Thyroid gland (tissue), 4 donors: ENCODE measurements at places on chromosomes 2 and 18. TPM values are rescaled to one million over a fixed set of nuclear protein-coding genes. Genes with fewer than 3 reads are reported as not detected.

Gene PDE1A
- 75.7 TPM for total RNA-seq

- no peaks in the 10 kb centered on the region for H3K27me3 ChIP-seq
- no peak overlapping the region for H3K27ac ChIP-seq
- peaks cover 7% of the 10 kb centered on the region for H3K4me1 ChIP-seq
Measured at GRCh38 chr2:176755537-176756135, 457.0 kb upstream of the HNRNPA3 start.

Gene TRABD2A
- total RNA-seq: 1.9 TPM

GRCh38 chr2:49404108-49404507, 249.8 kb upstream of the FSHR start:
- H3K27ac ChIP-seq: no peak overlapping the region
- no peak for DNase-seq
- no peaks in the 10 kb centered on the region for H3K36me3 ChIP-seq
- no peaks in the 10 kb centered on the region for H3K4me1 ChIP-seq
- no peak overlapping the region for H3K4me3 ChIP-seq

DNA sequence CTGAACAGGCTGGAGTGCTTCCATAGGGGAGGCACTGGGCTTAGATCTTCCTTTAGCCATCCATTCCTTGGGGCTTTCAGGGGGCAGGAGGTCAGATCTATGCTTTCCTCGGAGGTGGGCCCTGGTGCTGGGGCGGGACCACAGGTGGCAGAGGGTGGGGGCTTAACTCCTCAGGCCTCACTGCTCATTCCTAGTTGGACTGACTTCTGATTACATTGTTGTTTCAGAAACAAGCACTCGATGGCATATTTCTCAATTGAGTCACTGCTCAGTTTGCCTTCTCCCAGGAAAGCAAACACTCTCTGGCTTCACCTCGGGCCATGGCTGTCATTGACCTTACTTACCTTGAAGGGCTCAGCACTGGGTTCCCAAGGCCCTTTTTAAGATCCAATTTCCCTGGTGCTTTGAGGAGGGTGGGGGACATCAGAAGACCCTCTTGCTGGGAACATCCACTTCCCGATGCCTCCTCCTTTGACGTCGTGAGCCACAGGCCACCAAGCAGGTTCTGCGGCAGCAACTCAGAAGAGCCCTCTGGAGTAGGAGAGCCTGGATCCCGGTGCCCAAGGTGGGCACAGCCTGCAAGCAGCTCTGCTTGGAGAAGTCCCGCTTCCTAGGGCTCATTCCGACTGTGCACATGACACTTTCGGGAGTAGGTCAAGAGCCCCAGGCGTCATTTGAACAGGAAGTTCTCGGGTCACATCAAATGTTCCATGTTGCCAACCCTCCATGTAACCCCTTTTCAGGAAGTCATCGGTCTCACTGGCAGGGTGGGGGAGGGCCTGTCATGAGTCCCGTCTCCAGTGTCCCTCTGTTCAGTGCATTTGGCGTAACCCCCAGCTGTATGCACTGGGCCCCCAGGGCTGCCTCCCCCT, 40.6 kb downstream of the SDC1 start:
- H3K4me1 ChIP-seq: peaks cover 16% of the 10 kb centered on the region
- H3K27ac ChIP-seq: peak overlapping the region; percentile 83
- peak; percentile 61 for DNase-seq
- H3K36me3 ChIP-seq: no peaks in the 10 kb centered on the region
- no peaks in the 10 kb centered on the region for H3K27me3 ChIP-seq

GRCh38 chr2:156057647-156058046, 274.9 kb downstream of the NR4A2 start:
- no peak overlapping the region for H3K4me3 ChIP-seq
- no peak overlapping the region for H3K27ac ChIP-seq
- H3K36me3 ChIP-seq: no peaks in the 10 kb centered on the region
- no peaks in the 10 kb centered on the region for H3K4me1 ChIP-seq
- DNase-seq: no peak

Gene RAB17
- total RNA-seq: 81.8 TPM

DNA sequence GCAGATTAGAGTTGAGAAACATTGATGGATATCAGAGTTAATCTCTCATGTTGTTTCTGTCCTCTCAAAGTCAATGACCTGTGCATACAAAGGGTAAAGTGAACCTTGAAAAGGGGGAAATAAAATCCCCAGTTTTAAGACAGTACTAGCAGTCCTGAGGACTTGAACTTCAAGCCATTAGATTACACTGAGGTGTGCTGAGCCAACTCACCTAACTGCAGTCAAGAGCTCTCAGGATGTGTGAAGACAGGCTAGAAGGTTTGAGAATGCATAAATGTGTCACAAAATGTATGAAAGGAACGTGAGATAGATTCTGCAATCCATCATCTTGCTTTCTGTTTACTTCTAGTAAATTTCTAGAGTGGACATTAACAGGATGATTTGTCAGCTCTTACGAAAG, 35.5 kb downstream of the DOCK10 start:
- no peak overlapping the region for H3K27ac ChIP-seq
- no peak overlapping the region for H3K4me3 ChIP-seq
- no peaks in the 10 kb centered on the region for H3K36me3 ChIP-seq
- no peak for DNase-seq
- H3K4me1 ChIP-seq: no peaks in the 10 kb centered on the region

GRCh38 chr2:134393075-134393461, 139.2 kb downstream of the MGAT5 start:
- H3K4me1 ChIP-seq: peaks cover 12% of the 10 kb centered on the region
- no peak for DNase-seq
- H3K4me3 ChIP-seq: no peak overlapping the region
- no peaks in the 10 kb centered on the region for H3K36me3 ChIP-seq
- no peak overlapping the region for H3K27ac ChIP-seq

Gene HOXD12
- not detected for total RNA-seq

DNA sequence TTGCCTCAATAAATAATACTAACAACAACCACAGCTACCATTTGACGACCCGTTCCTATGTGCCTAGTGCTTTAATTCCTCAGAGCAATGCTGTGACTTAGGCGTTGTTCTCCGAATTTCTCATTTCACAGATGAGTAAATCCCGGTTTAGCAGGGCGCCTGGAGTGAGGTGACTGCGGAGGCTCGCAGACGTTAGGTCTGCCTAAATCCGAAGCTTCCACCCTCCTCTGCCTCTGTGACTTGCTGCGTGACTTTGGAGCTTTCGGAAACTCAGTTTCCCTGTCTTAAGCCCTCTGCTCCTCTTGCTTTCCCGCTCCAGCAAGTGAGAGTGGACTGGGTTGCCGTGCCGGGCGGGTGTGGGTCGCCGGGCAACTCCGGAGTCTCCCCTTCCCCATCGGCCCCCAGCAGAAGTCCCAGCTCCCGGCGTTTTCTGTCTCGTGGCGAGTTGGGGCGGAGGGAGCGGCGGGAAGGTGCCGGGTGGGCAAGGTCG, 711 bp upstream of the ATOH8 start:
- H3K4me3 ChIP-seq: peak overlapping the region; percentile 96
- H3K36me3 ChIP-seq: no peaks in the 10 kb centered on the region
- H3K27ac ChIP-seq: peak overlapping the region; percentile 97
- peaks cover 28% of the 10 kb centered on the region for H3K4me1 ChIP-seq
- peak; percentile 58 for DNase-seq
- no peaks in the 10 kb centered on the region for H3K27me3 ChIP-seq

GRCh38 chr2:28653892-28654662, 97.6 kb upstream of the PPP1CB start:
- no peak overlapping the region for H3K27ac ChIP-seq
- no peak for DNase-seq
- no peaks in the 10 kb centered on the region for H3K27me3 ChIP-seq
- H3K4me3 ChIP-seq: no peak overlapping the region
- no peaks in the 10 kb centered on the region for H3K4me1 ChIP-seq

DNA sequence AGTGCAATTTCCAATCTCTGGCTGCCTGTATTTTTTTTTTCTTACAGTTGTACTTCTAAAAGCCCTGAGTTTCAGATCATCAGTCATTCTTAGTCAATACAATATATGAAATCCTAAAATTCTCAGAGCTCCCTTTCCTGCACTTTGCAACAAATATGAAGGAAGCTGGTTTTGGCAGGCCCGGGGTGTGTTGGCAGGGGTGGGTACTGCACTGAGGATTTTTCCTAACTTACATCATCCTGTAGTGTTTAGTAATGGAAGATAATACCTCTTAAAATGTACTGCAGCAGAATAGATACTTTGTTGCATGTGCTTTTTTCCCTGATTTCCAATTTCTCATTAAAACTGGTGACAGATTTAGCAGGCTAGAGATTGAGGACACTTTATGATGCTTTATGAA, 374.6 kb downstream of the PTH2R start:
- no peak for DNase-seq

- H3K27me3 ChIP-seq: no peaks in the 10 kb centered on the region
- H3K4me1 ChIP-seq: peaks cover 49% of the 10 kb centered on the region
- peak within 1 kb of the TSS; percentile 100 for H3K27ac ChIP-seq
- peaks cover 11% of the 10 kb centered on the region for H3K36me3 ChIP-seq
- DNase-seq: peak; percentile 95
Measured at GRCh38 chr2:70086838-70087701, at the start of gene PCBP1. Gene PCBP1 (plus strand): TSS chr2:70087477. CDS start chr2:70087744, 267 bp downstream.

Gene CDH19
- total RNA-seq: 4.7 TPM

DNA sequence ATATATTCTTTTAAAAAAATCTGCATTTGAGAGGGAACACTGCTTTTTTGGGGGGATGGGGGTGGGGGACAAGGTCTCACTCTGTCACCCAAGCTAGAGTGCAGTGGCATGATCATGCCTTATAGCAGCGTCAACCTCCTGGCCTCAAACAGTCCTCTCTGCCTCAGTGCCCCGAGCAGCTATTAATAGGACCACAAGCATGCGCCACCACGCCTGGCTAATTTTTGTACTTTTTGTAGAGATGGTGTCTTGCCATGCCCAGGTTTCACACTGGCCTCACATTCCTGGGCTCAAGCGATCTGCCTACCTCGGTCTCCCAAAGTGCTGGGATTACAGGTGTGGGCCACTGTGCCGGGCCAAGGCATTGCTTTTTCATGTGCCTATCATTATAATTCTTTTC, 154.2 kb downstream of the ATAD2B start:
- no peak overlapping the region for H3K27ac ChIP-seq
- peak; percentile 6 for DNase-seq

- DNase-seq: no peak
- H3K27ac ChIP-seq: no peak overlapping the region
- no peak overlapping the region for H3K4me3 ChIP-seq
Measured at GRCh38 chr2:218820746-218821369, 10.7 kb downstream of the PRKAG3 start.

DNA sequence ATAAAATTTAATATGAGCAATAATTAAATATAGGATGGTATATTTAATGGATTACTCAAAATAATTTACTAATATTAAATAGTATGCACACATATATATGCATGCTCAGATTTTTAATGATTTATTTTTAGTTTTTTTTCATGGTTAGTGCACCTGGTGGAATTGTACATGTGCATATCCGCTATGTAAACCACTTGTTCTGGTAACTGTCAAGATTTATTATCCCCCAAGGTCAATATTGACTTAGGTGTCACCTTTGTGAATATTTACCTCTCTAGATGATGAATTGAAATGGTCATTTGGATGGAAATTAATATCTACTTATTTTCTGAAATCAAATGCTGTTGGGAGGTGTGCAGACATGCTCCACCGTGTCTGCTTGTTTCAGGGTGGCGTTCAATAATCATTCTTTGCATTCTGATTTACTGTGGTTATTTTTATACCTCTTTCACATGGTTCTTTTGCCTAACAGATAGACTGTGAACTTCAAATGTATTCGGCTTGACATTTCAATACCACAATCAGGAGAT, 14.7 kb downstream of the CNTNAP5 start:
- H3K4me3 ChIP-seq: no peak overlapping the region
- DNase-seq: no peak
- H3K4me1 ChIP-seq: no peaks in the 10 kb centered on the region
- H3K27ac ChIP-seq: no peak overlapping the region
- H3K27me3 ChIP-seq: no peaks in the 10 kb centered on the region

Gene QPCT
- total RNA-seq: 1.0 TPM

DNA sequence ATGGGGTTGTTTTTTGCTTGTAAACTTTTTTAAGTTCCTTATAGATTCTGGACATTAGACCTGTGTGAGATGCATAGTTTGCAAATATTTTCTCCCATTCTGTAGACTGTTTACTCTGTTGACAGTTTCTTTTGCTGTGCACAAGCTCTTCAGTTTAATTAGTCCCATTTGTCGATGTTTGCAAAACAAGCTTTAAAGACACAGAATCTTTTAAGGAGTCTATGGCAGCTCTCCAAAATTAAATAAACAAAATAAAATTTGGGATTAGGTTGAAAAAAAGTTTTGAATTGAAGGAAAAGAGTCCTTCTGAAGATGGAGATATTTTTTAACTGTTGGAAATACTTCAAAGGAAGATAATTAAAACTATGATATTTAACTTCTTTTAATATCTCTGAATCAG, 88.8 kb downstream of the MAP3K20 start:
- DNase-seq: no peak
- H3K4me1 ChIP-seq: peaks cover 6% of the 10 kb centered on the region
- H3K27ac ChIP-seq: no peak overlapping the region
- H3K27me3 ChIP-seq: no peaks in the 10 kb centered on the region
- no peak overlapping the region for H3K4me3 ChIP-seq

DNA sequence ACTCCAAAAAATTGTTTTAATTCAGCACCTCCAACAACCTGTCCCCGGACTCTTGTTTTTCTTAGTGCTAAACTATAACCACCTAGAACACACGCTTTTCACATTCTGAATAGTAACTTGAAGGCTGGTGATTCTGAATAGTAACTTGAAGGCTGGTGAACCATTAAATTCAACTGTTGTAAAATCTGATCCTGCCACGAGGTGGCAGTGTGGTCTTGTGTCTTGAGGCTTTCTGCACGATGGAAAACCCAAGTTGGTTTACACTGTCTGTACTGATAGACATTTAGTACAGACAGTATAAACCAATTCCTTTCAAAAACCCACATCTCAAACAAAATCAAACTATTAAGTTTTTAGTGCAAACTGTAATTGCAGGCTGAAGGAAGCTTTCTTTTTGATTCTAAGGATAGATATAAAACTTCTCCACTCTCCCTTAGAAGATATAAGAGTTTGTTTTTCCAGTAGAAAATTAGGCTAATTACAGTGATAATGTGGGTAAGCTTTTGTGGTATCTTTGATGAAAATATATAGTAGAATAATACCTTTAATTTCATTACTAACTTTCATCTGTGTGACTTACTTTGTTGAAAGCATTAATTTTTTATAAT, 57.6 kb downstream of the VAPA start:
- H3K27ac ChIP-seq: no peak overlapping the region
- H3K27me3 ChIP-seq: no peaks in the 10 kb centered on the region
- H3K4me3 ChIP-seq: no peak overlapping the region
- H3K4me1 ChIP-seq: no peaks in the 10 kb centered on the region
- DNase-seq: peak; percentile 76

Gene IGFBP5
- 914 TPM for total RNA-seq

- H3K27me3 ChIP-seq: no peaks in the 10 kb centered on the region
- DNase-seq: no peak
Measured at GRCh38 chr2:207546822-207547221, 17.1 kb downstream of the CREB1 start.
